ENCODE measurements at places on chromosomes 5 and 9.

- no peak for DNase-seq
These were observed 66.8 kb upstream of the ITGA2 start for GRCh38 chr5:52922384-52922783.

GRCh38 chr9:131358556-131358955, 35.3 kb upstream of the PRRC2B start:
- DNase-seq: no peak

GRCh38 chr9:127116957-127117356, 5.5 kb downstream of the ANGPTL2 start:
- no peak for DNase-seq

DNA sequence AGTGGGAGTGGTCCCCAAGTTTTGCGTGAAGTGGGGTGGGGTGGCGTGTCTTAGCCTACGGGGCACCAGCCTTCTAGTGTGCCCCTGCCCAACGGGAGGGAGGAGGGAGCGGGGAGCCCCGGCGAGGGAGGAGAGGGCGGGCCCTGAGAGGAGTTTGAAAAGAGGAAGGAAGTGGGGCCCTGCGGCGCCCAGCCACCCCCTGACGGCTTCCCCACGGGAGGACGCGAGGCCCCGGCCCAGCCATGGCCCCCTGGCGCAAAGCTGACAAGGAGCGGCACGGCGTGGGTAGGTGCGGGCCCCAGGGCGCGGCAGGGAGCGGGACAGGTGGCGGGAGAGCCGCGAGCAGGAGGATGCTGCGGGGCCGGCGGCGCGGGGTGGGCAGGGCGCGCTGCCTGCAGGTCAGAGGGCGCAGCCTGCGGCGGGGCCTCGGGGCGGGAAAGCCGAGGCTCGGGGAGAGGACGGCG, at the start of gene DOCK2:
Gene DOCK2 (plus strand): TSS at position 191 of the 464 bp plus-strand sequence. CDS start 52 bp downstream, at position 243.
- peak; percentile 89 for DNase-seq

- no peak for DNase-seq
These were observed 217.5 kb downstream of the DENND1A start for GRCh38 chr9:123712399-123712798.

DNA sequence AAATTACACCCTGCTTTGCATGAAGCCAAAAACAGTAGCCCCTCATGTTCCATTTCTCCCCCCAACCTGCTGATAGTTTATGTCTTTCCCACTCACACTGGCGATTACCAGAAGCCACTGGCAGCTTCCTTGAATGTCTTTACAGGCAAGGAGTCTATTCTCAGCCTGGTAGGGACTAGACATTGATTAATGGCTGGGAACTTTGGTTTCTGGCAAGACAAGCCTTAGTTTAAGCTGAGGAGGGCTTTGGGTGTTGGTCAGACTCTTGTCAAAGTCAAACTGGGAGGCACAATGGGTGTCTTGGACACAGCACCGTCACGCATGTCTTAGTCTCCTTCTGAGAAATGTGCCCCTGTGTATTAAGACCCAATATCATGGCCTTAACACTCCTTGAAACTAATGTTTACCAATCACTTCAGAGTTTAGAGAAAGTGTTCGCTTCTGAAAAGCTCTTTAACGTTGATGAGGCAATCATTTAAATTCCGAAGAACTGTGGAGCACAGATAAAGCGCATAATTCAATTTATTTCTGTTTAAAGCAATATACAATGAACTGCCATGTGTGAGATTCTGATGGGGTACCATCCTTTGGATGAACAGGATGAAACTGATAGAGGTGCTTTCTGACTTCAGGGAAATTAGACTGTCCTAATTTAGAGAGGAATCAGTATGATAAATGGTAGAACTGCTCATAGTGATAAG, 53.9 kb upstream of the CPEB4 start:
- no peak for DNase-seq
